ENCODE measurements at places on chromosomes 13 and 19.
A peak's percentile ranks its signal among the peaks of the same experiment; 100 is the strongest.

- no peak for DNase-seq
Measured at GRCh38 chr19:10206226-10206885, 11.6 kb upstream of the DNMT1 start.

- no peak for DNase-seq
Measured at GRCh38 chr19:29798774-29799497, 12.9 kb upstream of the CCNE1 start.

- DNase-seq: no peak
Measured at GRCh38 chr13:34011552-34012085, 193.7 kb downstream of the RFC3 start.

DNA sequence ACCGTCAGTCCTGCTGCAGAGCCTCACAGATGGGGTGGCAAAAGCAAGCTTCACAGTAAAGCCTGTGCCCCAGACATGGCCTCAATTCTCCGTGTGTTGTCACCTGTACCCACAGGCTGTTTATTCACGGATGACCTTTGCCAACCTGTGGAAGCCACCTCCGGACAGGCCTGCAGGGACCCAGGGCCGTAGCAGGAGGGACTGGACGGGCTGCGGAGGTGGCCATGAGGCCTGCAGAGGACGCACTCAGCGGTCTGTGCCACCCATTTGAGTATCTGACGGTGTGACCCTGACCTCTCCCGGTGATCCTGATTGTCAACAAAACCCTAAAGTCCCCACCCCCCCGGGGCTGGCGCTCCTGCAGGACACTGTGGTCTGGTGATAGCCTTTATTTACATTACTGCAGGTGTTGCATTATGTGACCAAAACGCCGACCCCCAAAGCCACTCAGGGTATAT is 7.8 kb upstream of the KLF16 start:
- DNase-seq: no peak

DNA sequence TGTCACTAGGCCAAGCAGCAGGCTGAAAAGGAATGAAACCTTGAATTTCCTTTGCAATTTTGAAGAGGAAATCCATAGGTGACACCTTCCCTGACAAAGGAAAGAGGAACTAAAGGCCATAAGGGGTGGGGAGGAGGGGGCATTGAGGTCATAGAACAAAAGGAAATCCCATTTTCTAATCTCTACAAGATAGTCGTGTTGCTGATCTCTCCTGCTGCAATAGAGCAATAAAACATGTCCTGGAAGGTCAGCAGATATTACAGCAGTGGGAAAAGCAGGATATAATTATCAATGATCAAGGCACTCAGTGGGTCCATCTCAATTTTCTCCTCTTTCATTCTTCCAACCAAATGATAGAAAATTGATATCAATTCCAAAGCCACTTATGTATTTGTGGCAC is 20.3 kb upstream of the RAP2A start:
- DNase-seq: no peak

DNA sequence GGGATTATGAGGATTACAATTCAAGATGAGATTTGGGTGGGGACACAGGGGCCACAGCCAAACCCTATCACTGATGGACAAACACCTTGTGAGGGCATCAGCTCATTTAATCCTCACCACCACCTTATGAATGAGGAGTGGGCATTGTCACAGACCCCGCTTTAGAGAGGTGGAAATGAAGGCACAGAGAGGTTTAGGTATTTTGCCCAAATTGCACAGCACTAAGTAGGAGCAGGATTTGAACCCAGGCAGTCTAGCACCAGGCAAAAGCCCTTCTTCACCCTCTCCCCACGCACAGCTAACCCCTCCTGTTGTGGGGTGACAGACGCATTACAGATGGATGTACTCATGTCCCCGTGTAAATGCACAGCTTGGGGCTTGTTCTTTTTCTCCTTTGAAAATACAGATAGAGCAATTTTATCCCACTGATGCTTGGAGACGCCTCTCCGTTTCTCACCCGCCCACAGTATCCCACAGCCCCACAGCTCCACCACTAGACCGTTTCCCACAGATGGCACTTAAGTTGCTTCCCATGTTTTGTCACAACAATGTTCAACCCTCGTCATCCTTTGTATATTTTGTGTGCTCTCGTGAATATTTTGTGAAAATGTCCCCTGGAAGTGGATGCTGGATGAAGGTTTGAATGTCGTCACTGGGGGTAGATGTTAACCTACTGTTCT is 48.2 kb downstream of the ANKRD10 start:
- DNase-seq: no peak

DNA sequence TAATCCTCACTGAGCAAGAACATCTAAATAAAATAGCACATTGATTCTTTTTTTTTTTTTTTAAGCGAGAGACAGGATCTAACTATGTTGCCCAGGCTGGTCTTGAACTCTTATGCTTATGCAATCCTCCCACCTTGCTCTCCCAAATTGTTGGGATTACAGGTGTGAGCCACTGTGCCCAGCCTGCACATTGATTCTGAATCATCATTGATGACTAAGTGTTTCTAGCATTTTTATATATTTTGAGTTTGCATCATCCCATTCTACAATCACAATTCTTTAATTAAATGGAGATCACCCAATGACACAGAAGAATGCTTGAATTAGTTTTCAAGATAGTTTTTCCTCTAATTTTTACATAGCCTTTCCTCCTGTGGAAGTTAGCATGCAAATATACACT is 354.1 kb downstream of the KLF5 start:
- no peak for DNase-seq

- DNase-seq: no peak
Measured at GRCh38 chr13:80224468-80224867, 116.5 kb downstream of the SPRY2 start.

- DNase-seq: no peak
Measured at GRCh38 chr13:37954191-37954590, 84.6 kb upstream of the TRPC4 start.

DNA sequence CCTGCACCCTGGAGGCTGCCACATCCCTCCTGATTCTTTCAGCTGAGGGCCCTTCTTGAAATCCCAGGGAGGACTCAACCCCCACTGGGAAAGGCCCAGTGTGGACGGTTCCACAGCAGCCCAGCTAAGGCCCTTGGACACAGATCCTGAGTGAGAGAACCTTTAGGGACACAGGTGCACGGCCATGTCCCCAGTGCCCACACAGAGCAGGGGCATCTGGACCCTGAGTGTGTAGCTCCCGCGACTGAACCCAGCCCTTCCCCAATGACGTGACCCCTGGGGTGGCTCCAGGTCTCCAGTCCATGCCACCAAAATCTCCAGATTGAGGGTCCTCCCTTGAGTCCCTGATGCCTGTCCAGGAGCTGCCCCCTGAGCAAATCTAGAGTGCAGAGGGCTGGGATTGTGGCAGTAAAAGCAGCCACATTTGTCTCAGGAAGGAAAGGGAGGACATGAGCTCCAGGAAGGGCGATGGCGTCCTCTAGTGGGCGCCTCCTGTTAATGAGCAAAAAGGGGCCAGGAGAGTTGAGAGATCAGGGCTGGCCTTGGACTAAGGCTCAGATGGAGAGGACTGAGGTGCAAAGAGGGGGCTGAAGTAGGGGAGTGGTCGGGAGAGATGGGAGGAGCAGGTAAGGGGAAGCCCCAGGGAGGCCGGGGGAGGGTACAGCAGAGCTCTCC is 6.9 kb upstream of the CEACAM5 start:
- peak; percentile 89 for DNase-seq

DNA sequence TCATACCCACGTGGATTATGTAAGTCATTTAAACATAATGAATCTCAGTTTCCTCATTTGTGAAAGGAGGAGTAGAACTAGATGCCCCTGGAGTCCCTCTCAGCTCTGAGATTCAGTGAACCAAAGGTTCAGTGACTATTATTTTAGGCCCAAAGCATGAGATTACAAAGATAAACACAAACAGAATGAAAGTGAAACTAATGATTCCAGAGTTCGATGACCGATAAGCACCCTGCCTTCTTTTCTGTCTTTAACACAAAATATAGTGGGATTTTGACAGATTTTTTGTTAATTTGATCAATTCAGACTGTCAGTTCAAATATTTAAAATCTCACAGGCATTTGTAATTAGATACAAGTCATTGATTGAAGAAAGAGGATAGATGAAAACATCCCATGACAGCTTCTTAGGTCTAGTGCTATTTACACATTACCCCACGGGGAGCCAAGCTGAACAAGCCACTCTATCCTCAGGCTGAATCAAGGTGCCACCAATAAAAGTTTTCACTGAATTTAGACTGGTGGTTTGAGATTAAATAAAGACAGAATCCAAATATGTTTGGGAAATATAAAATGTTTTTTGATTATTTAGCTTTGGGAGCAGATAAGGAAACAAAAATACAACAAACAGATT is 64.6 kb upstream of the RAP2A start:
- DNase-seq: no peak

DNA sequence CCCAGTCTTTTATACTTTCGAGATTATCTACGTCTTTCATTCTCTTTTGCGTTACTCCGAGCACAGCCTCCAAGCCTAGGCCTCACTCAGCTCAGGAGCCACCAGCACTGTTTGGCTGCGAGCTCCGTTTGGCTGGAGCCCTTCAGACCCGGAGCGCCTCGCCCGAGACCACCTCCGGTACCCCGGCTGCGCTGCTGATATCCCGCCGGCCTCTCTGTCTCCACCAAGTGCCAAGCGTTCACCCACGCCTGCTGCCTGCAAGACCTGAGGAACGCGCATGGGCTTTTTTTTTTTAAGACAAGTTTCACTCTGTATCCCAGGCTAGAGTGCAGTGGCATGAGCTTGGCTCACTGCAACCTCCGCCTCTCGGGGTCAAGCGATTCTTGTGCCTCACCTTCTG is 14.1 kb upstream of the ZNF177 start:
- DNase-seq: no peak

DNA sequence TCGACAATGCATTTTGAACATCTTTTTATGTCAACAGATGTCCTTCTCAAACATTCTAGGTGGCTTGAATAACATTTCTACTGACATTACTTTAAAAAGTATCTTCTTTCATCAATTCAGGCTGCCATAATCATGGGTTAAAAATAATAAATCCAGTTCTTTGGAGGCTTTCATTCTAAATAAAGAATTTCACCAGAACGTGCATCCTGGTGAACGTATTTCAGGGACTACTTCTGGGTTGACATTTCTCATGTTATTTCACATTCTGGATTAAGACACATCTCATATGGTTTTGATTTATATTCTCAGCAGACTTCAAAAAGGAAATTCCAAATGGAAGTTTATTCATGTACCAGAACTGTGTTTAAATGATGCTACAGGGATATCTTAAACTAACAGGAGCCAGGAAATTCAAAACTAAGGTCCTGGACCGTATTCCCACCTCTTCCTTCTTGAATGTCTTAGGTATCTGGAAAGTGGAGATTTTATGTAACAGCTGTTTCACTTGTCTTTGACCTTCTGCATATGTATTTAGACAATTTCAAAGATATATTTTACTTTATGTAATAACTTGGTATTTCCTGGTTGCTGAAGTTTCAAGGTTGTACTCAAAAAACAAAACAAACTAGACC is 107.2 kb downstream of the STARD13 start:
- no peak for DNase-seq
